ENCODE measurements at places on chromosomes 3 and 15.

- DNase-seq: no peak
Observed at GRCh38 chr15:48516121-48516520, 129.4 kb downstream of the FBN1 start.

GRCh38 chr15:99253381-99254090, 2.3 kb downstream of the LRRC28 start:
- DNase-seq: no peak

DNA sequence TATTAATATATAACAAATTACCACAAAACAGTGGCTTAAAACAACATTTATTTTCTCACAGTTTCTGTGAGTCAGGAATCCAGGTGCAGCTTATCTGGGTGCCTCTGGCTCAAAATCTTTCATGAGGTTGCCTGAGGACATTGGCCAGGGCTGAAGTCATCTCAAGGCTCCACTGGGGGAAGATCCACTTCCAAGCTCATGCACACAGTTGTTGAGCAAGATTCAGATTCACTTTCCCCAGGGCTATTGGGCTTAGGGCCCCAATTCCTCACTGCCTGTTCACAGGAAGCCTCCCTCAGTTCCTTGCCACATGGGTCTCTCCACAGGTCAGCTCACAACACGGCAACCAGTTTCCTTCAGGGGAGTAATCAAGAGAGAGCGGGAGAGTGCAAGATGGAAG, 35.0 kb downstream of the RFTN1 start:
- DNase-seq: no peak

DNA sequence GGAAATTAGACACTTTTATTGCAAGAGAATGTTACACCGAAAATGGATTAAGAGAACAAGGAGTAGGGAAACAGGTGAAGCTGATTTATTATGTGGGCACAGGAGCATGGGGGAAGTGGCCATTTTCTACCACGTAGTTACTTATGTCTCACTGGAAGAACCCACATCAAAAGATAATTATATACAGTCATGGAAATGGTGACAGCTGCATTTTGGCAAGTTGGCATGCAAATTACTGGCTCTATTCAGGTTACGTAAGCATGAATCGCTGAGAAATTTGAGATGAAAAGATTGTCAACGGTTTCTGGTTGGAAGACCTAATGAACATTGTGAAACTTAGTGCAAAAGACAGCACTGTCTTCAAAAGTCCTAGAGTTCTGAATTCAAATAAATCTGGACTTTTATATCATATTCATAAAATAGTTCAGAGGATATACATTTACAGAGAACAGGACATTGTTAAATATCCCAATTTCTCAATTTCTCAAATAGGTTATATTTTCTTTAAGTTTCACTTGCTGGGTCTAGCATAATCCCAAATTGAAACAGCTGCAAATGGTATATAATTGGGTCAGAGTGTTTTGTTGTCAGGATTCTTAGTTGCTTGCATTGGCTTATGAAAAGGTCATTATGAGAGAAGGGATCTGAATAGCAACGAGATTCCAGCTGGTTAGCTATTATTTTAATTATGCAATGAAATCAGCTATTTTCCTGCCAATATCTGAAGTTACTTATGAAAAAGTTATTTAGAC, 567.8 kb downstream of the ZPLD1 start:
- no peak for DNase-seq

GRCh38 chr3:8286086-8286485, 215.5 kb upstream of the LMCD1 start:
- no peak for DNase-seq

DNA sequence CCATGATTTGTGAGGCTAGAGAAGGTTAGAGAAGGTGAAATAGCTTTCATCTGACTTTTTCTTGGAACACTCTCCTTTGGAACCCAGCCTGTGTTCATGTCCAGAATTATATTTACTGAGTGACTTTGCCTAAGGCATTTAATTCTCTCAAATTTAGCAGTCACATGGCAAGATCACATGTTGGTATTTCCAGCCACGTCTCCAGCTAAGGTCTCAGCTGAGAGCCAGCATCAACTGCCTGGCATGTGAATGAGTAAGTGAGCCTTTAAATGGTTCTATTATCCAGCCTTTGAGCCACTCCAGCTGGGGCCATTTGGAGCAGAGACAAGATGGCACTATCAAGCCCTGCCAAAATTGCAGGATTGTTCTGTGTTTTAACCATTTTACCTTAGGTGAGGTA, 130.2 kb upstream of the SGO1 start:
- no peak for DNase-seq

GRCh38 chr3:25897019-25897418, 107.1 kb downstream of the OXSM start:
- no peak for DNase-seq

DNA sequence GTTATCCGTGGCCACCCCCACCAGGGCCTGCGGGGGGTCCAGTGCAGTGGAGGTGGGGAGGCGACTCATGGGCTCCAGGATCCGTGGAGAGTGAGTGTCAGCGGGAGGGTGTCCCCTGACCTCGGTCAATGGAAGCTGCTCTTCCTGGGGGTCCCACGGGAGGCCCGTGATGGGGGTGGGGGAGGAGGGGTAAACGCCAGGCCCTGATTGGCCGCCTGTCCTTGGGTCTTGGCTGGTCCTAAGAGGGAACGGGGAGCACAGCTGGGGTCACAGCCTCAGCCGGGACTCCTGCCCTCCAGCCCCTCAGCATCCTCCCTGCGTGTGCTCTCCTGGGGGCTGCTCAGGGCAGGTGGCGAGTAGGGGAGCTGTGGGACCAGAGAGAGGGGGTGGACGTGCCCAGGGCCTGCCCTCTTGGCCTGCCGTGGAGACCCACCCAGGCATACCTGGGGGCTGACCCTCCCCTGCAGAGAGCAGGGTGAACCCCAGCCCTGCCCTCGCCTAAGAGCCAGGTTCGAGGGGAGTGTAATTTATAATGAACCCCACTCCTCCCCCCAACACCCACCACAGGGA, 184.6 kb downstream of the GOLGA6L6 start:
- no peak for DNase-seq

- DNase-seq: no peak
Observed at GRCh38 chr3:159664006-159664405, 324.6 kb upstream of the IL12A start.

GRCh38 chr15:100807028-100807427, 72.6 kb upstream of the ALDH1A3 start:
- no peak for DNase-seq

GRCh38 chr15:56351353-56351752, 13.9 kb upstream of the TEX9 start:
- DNase-seq: no peak

- no peak for DNase-seq
Observed at GRCh38 chr15:98568382-98569017, 79.8 kb upstream of the IGF1R start.

- DNase-seq: no peak
Observed at GRCh38 chr15:100193277-100193860, 148.4 kb downstream of the ADAMTS17 start.

- DNase-seq: peak; percentile 39
Observed at GRCh38 chr3:49013738-49014660, 4.4 kb downstream of the DALRD3 start.

DNA sequence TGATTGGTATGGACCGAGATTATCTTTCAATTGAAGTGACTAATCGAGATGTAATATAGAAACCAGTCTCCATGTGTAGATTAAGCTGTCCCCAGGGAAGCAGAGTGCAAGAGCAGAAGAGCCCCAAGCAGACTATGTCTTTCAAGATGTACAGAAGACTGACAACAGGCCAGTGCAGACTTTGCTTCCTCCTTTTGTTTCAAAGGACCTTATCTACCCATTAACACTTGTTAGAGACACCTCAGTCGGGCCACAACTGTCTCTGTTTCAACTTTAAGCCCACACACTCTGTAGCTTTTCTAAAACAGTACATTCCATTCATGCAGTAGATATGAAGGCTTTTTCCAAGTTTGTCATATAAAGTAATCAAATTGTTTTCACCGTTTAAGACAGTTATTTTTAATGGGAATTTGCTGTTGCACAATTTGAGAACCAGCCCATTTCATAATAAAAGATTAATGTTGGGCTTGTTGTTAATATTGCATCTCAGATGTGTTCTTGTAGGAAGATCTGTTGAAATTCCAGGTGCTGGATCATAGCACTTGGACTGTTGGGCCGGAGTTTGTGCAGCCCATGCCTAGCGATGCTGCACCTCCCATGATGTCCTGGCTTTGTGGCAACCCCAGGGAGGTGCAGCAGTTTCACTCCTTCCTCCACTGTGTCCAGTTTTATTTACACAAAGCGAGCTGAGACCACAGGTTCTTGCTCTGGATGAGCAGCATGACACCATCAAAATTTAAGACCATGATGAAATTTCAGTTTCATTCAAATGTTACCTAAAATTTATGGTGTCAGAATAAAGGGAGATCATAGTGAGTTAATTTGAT, 12.4 kb downstream of the GORASP1 start:
- DNase-seq: no peak

DNA sequence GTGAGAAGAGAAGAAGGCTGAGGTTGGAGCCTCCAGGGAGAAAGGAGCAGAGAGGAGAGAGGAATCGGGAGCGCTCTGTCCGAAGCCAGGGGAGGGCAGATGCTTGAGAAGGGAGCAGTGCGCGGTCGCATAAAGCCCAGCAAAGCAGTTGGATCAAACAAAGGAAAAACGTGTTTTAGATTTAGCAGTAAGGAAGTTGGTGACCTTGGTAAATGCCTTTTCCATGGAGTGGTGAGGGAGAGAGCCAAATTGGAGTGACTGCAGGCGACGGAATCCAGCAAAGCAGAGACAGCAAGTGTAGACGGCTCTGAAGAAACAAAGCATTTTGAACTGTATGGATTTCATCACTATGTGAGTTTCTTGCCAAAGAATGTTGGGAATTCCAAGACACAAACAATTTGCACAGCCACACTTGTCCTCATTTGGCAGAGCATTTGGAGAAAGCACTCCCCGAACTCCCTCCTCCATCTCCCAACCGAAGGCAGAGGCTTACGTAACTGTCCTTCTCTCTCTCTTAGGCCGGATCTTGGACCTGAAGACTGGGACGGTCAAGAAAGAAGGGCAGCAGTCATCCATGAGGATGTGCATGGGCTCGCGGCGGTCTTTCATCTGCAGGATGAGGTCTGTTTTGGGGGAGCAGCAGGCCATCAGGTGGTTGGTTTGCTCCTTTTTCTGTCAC, 103.6 kb downstream of the ARNT2 start:
- DNase-seq: no peak

- peak; percentile 11 for DNase-seq
Observed at GRCh38 chr3:154121701-154122551, 736 bp downstream of the ARHGEF26 start.

DNA sequence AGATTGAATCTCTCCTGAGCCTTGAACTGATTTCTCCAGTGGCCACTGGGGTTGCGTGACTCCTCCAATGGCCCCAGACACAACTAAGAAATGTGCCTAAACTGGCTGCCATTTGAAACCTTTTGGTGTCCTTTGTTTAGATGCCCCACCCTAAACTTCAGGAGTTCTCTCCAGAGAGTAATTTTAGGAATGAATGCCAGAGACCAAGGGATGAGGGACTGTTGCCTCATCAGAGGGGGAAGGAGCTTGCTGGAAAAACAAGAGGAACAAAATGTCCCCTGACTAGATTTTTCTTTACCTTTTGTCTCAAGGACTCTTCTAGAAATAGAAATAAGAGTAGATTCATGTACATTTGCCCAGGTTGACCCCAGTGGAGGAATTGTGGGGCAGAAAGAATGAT, 8.1 kb upstream of the ADPRH start:
- no peak for DNase-seq

DNA sequence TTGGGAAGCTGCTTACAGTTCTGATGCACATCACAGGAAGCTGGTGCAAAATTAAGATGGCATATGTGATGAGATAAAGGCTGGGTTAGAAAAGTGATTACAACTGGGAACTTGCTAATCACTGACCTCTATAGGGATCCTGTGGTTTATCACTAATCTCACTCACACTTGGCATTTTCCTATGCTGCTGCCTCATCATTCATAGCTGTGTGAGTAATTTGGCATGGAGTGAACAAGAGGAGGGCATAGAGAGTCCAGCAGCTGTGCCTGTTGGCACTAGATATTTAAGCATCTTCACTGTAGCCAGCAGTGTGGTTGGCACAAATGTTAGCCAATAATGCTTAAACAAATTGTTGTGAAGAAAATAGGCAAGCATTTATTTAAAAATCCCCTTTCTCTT, 217.7 kb upstream of the CGNL1 start:
- DNase-seq: no peak

- no peak for DNase-seq
Observed at GRCh38 chr3:6860954-6861624, at the start of gene GRM7. TSS of gene GRM7 (plus strand) at chr3:6861115.

GRCh38 chr3:55524565-55525244, 37.6 kb upstream of the WNT5A start:
- DNase-seq: no peak

DNA sequence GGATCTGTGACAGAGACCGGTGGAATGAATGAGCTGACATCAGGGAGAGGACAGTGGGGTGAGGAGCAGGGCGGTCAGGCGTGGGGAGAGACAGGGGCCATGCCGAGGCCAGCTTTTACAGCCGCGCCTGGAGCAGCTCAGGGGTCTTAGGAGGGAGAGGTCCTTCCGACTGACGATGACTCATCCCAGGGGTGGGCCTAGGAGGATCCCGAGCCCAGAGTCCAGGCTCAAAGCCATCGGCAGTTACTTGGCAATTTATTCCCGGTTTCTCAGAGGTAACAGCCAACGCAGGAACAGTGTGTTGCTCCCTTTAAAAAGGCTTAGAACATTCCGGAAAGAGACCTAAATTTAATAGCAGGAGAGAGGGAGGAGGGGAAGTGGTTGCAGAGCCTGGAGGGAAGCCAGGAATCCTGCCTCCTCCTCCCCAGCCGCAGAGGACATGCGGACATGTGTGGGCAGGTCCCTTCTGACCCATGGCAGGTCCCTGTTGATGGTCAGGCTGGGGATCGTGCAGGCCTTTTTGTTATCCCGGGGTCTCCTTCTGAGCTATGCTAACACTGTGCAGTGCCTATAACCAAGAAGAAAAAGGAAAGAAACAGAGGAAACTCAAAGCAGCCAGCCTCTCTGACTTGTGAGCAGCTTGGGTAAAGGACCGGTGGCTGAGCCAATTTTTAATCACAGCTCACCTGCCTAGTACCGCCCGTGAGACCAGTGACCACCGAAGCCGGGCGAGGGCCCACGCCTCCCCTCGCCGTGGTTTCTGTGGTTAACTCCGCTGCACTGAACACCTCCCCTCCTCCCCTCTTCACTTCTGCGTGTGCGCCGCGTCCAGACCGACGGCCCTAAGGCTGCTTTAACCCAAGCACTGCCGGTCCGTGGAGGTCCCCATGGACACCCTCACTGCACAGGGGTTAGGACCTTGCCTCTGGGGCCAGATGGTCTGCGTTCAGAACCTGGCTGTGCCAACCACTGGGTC, 392.4 kb upstream of the PROK2 start:
- peak; percentile 42 for DNase-seq

- DNase-seq: no peak
Observed at GRCh38 chr3:67460841-67461510, 193.4 kb downstream of the SUCLG2 start.

DNA sequence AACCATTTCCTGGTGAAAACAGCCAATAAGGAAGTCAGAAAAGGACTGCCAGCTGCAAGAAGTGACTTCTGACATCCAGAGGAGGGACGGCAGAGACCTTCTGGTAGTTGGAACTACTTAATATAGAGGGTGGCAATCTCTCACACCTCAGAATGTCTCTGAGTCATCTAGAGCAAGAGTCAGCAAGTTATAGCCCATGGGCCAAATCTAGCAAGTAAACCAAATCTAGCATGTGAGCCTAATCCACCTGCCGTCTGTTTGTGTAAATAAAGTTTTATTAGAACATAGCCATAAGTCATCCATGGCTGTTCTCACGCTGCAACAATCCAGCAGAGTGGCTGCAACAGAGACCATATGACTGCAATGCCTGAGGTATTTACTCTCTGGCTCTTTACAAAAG, 160.5 kb upstream of the NR2E3 start:
- DNase-seq: no peak
